ENCODE measurements at places on chromosomes 11 and 22.

DNA sequence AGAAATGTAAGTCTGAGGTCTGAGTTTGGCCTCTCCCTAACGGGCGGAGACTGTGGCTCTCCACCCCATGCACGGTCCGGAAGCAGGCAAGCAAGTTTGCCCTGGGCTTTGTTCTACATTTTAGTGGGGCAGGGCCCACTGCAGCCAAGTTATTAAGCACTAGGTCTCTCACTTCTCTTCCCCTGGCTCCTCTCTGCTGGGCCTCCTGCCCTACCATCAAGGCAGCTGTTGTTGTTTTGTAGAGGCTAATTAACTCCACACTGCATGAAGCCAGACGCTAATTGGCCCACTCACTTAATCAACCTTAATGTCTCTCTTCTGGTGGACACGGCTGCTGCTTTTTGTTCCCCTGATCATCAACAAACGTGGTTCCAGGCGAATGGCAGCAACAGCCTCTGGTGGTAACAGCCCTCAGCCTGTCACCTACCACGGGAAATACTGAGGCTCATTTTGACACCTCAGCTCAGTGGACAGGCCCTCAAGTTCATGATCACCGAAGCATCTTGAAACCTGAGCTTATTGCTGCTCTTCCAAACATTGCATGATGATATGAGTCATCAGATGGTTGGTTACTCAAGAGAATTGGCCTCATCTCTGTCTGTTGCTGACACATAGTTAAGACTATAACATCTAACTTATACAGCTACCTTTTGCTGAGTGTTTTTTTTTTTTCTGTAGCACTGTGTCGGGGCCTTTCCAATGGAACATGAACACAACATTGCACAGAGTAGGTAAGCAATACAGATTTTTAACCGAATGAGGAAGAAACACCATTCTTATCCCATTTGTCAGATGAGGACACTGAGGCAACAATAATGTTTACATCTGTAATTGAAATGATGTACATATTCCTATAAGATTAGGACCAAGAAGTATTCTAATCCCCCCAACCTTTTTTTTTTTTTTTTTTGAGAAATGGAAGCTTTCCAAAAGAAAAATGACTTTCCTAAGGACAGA lies 20.8 kb upstream of the LMO2 start:
- DNase-seq, result no peak

DNA sequence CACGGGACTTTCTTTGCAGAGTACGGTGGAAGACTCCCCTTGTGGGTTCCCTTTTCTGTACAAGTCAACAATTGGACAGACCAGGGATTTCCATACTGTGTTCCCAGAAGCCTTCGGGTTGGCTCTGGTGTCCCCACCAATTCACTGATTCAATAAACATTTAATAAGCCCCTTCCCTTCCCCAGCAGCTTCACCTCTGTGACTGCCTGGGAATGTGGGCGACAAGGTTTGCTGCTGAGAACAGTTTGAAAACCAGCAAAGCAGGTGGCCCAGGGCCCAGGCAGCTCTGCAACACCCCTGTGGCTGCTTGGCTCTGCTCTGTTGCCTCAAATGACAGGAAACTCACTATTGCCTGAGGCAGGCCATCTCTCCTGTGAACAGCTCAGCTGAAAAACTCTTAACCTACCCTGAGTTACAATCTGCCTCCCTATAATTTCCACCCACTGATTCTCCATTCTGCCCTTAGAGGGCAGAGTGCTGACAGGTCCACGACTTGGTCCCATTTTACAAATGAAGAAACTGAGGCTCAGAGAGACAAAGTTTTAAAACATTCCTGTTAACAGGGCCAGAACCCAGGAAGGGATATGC lies 10.4 kb downstream of the ADORA2A start:
- no peak for DNase-seq

DNA sequence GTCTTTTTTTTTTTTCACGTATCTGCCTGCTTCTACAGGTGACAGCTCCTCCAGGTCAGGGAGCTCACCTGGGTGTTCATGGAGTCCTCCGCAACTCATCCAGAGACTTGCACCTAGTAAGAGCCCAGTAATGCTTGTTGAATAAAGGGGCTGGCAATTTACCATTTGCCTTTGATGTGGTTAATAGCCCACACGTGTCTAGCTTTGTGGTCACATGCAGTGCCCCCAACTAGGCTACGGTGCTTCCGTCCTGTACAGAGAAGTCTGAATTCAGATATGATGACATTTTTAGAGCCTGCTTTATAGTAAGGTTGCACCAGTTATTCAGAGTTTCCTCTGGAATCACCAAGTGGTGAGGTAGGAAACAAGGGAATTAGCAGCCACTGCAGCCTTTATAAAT lies 199.4 kb upstream of the MTMR2 start:
- no peak for DNase-seq

DNA sequence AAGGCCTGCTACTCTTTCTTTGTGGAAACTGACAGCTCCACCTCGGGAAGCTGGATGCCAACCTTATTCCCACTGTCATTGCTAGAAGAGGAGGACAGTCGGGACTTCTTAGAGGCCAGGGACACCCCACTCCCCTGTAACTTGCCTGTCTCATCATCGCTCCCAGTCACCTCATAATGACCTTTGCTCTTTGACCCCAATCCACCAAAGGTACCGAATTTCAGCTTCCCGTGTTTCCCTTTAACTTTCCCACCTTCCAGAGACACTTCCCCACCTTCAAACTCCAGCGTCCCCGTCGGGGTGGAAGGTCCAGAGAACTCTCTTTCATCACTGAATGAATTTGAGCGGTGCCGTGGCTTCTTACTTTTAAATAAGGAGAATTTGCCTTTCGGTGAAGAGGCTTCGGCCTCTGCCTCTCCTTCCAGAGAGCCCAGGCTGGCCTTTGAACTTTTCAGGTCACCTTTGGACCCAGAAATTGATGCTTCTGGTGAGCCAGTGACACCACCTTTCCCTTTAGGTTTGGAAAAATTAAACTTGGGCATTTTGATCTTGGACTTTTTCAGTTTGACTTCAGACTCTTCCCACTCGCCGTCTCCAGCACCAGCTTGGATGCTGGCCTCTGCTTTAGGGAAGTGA lies 29.8 kb downstream of the AHNAK start:
- DNase-seq, result no peak

DNA sequence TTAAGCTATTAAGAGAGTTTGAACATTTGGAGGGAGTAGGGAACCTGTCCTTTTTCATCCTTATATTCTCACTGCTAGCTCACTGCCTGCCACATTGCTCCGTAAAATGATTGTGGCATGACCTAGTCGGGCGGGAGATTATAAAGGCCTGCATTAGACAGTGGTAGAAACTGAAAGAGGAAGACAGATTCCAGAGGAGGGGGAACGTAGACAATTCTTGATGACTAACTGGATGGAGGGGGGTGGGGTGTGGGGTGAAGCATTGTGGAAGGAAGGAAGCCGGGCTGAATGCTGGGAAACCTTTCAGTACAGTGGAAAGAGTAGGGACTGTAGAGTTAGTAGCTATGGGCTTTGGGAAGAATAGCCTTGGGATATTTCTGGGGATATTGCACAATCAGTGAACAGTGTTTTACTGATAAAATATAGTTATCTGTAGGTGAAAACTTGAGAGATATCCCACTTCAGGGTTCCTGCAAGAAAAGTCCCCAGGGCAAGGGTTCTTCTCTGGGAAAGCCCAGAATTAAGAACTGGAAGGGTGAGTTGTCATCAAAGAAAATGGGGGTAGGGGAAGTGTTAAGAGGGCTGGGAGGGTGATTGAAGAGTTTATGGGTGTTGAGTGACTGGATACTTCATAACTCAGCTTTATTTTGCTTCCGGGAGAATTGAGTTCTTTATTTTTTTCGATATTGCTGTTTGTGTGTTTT lies 2.1 kb downstream of the MED15 start:
- DNase-seq, result peak; percentile 32

All from central memory CD4-positive, alpha-beta T cell (primary cell).